ENCODE measurements at places on chromosomes 6 and 20.

DNA sequence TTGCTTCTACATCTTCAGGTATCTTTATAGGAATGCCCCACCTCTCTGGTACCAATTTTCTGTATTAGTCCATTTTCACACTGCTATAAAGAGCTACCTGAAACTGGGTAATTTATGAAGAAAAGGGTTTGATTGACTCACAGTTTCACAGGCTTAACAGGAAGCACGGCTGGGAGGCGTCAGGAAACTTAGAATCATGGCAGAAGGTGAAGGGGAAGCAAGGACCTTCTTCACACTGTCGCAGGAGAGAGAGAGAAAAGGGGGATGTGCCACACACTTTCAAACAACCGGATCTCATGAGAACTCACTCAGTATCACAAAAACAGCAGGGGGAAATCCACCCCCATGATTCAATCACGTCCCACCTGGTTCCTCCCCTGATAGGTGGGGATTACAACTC, 24.4 kb upstream of the LY86 start:
- no peak for DNase-seq

DNA sequence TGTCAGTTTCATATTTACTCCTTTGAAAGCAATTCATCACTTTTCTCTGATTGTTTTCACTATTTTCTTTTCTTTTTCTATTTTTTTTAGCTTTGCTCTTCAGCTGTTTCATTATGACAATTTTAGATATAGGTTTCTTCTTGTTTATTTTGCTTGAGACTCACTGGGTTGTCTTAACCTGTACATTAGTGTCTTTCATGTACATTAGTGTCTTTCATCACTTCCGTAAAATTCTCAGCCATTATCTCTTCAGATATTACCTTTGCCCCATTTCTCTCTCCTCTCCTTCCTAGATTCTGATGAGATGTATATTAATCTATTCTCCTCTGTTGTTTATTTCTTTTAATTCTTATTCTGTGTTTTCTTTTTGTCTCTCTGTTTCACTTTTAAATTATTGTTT, 14.5 kb upstream of the TBPL1 start:
- DNase-seq: no peak

DNA sequence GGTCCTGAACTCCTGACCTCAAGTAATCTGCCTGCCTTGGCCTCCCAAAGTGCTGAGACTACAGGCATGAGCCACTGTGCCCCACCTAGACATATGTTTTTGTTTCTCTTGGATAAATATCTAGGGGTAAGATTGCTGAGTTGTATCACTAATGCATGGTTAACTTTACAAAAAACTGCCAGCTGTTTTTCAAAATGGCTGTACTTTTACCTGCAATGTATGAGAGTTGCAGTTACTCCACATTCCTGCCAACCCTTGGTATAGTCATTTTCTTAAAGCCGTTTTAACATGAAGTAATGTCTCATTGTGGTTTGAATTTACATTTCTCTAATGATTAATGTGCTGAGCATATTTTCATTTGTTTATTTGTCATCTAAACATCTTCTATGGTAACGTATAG, 289.7 kb downstream of the UTRN start:
- DNase-seq: no peak

- no peak for DNase-seq
Observed at GRCh38 chr6:85892346-85892745, 249.7 kb upstream of the SYNCRIP start.

GRCh38 chr6:128606611-128607010, 86.2 kb upstream of the PTPRK start:
- no peak for DNase-seq

- DNase-seq: peak; percentile 54
Observed at GRCh38 chr20:45911486-45912343, at the start of gene PLTP. TSS of gene PLTP (minus strand) at chr20:45912155. CDS start at chr20:45911452, 703 bp downstream.
